T-helper 9 cell (primary cell): ENCODE measurements at places on chromosomes 12 and 14.

DNA sequence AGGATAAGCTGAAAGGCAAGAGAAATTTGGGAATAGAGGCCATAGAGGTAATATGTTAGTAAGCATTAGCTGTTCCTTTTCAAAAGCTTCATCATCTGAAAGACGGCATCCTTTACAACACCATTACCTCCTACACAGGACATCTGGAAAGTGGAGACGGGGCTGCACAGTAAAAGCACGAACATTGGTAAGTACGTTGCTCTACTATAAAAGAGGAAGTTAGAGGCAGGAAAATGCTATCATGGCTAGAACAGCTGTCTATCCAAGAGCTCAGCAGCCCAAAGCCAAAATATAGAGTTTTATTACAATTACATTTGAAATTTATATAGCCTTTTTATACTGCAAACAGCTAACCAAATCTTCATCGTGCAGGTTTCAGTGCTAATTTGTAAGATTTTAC, 172.3 kb upstream of the GRIP1 start:
- DNase-seq = no peak

- no peak for DNase-seq
Observed at GRCh38 chr14:100028990-100029677, 36.1 kb upstream of the EVL start.

- no peak for DNase-seq
Observed at GRCh38 chr12:57358646-57359045, 72.2 kb downstream of the R3HDM2 start.

- peak; percentile 28 for DNase-seq
Observed at GRCh38 chr14:103629503-103630121, 601 bp downstream of the KLC1 start.

DNA sequence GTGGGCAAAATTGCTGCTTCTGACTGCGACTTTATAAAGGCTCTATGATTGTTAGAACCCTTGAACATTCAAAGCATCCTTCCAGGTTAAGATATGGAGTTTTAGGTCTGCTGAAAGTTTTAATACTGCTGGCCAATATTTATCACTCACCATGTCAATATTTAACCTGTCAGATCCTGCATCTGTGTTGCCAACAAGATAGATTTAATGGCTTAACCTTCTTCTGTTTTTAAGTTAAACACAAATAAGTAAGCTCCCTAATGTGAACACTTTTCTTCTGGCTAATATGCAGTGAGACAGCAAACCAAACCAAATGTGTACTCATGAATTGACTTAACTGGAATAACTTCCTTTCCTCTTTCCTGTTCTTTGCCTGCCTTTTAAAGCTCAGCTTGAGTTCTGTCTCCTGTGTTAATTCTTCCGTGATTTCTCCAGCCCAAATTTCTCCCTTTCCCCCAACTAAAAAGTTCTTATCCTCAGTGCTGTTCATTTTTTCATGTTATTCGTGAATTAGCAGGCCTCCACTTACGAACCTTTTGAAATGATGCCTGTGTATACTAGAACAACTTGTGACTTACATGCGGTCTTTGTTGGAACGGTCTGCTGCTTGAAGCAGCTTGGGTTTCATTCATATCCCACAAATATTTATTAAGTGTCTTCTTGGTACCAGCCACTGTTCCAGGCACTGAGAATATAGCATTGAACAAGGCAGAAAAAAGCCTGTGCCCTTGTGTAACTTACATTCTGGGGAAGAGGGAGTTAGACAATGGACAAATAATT, 9.1 kb downstream of the FBXW8 start:
- no peak for DNase-seq

DNA sequence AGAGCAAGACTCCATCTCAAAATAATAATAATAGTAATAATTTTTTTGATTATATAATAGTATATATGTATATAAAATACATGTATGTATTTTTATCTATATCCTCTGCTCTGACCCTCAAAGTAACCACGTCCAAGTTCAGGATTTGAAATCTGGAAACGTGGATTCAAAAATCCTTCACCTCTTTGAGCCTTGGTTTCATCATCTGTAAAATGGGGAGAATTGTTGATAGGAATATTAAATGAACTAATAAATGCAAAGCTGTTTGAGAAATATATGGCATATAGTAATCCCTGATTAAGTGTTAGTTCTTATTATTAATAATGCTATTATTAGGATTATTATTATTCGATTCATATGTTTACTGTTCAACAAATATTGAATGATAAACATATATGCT, 2.6 kb downstream of the P2RX7 start:
- DNase-seq = no peak

- DNase-seq = no peak
Observed at GRCh38 chr12:122917507-122918121, 21.7 kb upstream of the VPS37B start.

DNA sequence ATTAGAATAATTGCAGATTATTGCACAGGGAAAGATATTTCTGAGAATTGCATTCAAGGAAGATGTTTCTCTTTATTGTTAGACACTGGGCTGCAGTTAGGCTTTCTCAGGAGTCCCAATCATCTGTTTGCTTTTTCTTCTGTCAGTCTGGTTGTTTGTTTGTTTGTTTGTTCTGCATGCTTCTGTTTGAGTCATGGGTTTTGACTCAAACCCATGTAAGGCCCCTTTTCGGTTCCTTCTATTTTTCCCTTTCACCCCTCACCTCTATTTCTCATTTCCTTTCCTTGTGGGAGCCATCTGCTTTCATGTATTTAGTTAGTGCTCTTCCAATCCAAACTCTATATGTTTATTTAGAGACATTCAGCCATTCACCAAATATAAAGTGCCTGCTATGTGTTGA, 25.1 kb upstream of the CISTR start:
- no peak for DNase-seq

- DNase-seq = no peak
Observed at GRCh38 chr12:13101821-13102375, 1.6 kb downstream of the GSG1 start.

DNA sequence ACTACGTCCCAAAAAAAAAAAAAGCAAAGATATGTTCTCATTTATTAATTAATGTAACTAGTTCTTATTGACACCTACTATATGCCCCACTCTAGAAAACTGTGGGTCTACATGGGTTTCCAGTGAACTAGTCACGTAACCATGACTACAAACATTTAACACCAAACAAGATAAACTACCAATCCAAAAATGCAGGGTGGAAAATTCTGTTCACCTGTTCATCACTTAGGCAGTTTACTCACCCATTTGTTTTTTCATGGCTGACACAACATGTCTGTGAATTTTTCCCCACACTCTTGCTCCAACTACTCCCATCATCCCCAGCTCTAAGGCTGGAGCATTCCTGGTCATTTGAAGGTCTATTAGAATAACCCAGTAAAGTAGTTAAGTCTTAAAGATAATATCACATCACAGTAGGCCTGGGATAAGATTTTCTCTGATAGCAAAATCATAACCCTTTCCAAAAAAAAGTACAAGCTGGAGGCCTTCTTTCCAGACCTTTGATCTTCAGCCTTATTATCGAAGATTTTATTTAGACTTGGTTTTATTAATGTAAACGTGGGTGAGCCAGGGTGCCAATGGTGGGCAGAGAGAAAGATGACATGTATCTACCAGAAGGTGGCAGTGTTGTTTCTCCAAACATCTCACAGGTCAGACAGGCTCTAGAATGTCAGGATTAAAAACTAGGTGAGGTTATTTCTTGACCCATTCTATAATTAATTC, 61.6 kb upstream of the DAAM1 start:
- DNase-seq = no peak

DNA sequence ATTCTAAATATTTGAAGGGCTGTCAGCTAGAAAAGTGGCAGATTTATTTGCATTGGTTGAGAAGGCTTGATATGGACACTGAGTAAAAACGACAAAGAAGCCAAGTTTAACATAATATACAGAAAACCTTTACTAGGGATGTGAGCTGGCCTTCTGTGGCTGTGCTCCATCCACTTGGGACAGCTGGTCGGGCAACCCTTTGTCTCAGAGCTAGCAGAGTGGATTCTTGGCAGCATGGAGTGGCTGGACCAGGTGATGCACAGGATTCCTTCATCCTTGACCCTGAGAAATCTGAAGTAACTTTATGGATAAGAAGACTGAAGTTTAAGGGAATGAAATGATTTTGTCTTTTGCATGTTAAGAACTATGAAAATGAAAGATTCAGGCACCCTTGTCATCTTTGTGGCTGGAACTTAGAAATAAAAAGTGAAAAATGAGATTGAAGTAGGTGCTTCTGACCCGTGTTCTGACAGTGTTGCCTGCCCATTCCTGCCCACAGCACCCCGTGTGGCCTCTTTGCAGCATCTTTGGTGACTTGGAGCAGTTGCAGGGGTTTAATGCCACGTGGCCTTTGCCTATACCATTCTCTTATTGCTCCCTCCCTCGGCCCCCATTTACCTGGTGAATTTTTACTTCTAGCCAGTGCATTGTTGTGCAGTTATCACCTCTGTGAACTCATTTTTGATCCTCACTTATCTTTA, 32.6 kb downstream of the PELI2 start:
- no peak for DNase-seq

- DNase-seq = no peak
Observed at GRCh38 chr12:8687846-8688601, 9.8 kb upstream of the RIMKLB start.

- DNase-seq = no peak
Observed at GRCh38 chr12:128662101-128662500, 161.7 kb downstream of the SLC15A4 start.

GRCh38 chr14:91872011-91872501, 4.7 kb upstream of the TC2N start:
- DNase-seq = peak; percentile 38

DNA sequence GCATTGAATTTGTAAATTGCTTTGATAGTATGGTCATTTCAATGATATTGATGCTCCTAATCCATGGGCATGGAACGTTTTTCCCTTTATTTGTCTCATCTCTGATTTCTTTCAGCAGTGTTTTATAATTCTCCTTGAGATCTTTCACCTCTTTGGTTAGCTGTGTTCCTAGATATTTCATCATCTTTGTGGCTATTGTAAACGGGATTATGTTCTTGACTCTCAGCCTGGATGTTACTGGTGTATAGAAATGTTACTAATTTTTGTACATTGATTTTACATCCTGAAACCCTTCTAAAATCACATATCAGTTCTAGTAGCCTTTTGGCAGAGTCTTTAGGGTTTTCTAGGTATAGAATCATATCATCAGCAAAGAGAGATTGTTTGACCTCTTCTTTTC, 52.6 kb downstream of the SYNE2 start:
- no peak for DNase-seq

- DNase-seq = no peak
Observed at GRCh38 chr14:99348816-99349614, 77.0 kb upstream of the BCL11B start.

DNA sequence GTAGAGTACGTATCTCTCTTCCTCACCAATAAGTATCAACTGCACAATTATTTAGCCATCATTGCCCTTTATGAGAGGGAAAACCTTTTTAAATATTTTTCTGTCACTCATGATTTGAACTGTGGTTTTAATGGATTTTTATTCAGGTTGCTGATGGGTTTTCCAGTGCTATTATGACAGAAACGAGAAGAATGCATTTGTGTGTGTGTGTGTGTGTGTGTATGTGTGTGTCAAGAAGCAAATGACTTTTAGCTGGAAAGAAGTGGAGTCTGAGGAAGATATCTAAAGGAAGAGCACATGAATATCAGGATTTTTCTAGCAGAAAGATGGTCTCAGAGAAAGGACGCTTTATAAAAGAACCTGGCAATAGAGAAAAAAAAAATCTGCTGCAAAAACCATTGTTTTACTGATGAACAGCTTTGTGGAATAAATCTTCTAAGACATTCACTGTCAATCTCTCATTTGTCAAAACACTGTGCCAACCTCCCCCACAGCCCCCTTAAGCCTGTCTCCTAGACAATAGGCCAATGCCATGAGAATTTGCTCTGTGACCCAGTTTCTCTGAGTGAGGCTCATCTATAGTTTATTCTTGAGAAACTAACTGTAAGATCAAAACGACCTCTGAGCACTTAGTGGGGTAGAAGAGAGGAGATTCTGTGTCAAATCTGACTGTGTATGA, 417.7 kb downstream of the FLRT2 start:
- no peak for DNase-seq

DNA sequence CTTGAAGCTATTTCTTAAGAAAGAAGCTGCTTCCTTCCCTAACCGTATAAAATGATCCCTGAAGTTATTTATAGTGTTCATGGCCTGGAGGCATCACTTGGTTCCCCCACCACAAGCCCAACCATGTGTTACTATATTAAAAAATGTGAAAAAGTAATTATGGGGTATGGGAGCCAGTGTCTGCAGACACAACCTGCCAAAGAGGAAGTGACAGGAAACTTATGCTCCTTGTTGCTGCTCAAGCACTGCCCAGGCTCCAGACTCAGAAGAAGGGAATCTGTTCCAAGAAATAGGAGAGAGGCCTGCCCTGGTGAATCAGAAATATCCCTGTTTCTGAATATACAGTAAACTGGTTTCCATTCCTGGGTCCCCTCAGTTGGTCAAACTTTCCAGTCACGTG, 217.2 kb upstream of the BMP4 start:
- DNase-seq = no peak

- no peak for DNase-seq
Observed at GRCh38 chr14:68233101-68233784, 413.7 kb downstream of the RAD51B start.

GRCh38 chr12:57760347-57760982, 5.6 kb downstream of the MARCHF9 start:
- no peak for DNase-seq

GRCh38 chr12:33575346-33575745, 135.7 kb upstream of the SYT10 start:
- DNase-seq = no peak

GRCh38 chr12:93144109-93144508, 215.0 kb upstream of the EEA1 start:
- no peak for DNase-seq

GRCh38 chr12:18979401-18980126, 150.0 kb upstream of the PLEKHA5 start:
- no peak for DNase-seq

GRCh38 chr12:121713793-121714192, 1.2 kb downstream of the TMEM120B start:
- DNase-seq = no peak

GRCh38 chr12:40534828-40535227, 157.4 kb upstream of the CNTN1 start:
- DNase-seq = no peak

GRCh38 chr14:22993517-22993916, 11.2 kb upstream of the AJUBA start:
- no peak for DNase-seq

DNA sequence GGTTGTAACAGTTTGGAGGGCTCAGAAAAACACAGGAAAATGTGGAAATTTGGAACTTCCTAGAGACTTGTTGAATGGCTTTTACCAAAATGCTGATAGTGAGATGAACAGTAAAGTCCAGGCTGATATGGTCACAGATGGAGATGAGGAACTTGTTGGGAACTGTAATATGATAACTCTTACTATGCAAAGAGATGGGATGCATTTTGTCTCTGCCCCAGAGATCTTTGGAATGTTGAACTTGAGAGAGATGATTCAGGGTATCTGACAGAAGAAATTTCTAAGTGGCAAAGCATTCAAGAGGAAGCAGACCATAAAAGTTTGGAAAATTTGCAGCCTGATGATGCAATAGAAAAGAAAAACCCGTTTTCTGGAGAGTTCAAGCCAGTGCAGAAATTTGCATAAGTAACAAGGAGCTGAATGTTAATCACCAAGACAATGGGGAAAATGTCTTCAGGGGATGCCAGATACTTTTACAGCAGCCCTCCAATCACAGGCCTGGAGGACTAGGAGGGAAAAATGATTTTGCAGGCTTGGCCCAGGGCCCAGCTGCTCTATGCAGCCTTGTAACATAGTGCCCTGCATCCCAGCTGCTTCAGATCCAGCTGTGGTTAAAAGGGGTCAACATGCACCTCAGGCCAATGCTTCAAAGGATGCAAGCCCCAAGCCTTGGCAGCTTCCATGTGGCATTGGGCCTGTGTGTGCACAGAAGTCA, 572.7 kb upstream of the ATP2B1 start:
- DNase-seq = no peak
